ENCODE measurements at places on chromosomes 6 and 20.

GRCh38 chr6:139175389-139175948 lies 40.6 kb downstream of the HECA start:
- DNase-seq: no peak

GRCh38 chr6:138752017-138752416 lies 21.6 kb upstream of the CCDC28A start:
- no peak for DNase-seq

GRCh38 chr6:130407032-130407431 lies 41.2 kb downstream of the TMEM200A start:
- no peak for DNase-seq

DNA sequence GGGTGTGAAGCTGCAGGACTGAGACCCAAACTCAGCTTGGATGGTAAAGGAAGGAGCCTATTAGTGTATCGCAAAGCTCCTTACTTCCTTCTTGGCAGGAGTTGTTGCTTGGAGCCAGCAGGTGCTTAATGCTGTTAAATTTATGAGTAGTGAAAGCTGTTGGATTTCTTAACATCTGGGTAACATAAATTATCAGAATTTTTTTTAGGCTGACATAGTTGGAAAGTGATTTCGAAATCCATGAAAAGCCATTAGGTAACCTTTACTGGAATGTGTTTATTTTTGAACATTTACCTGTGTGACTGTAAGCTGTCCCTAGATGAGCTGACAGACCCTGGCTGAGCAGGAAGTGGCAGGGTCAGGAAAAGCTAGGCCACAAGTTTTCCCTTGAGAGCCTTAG lies 470.4 kb upstream of the SLC35B3 start:
- no peak for DNase-seq

DNA sequence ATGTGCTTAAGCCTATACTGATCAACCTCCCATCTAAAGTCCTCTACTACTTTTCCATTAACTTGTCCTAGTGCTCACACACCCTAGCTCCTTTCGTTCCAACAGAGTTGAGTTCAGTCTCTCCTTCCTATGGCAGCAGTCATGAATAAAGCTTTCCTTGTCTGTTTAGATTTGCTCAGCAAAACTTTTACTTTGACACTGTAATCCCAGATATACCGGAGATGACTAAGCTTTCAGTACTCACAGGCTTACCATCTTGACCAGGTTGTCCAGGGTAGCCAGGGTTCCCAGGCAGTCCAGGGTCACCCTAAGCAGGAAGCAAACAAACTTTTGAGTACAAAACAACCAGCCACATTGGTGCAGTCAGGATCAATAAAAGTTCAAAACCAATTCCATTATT lies 90.7 kb downstream of the COL21A1 start:
- no peak for DNase-seq

DNA sequence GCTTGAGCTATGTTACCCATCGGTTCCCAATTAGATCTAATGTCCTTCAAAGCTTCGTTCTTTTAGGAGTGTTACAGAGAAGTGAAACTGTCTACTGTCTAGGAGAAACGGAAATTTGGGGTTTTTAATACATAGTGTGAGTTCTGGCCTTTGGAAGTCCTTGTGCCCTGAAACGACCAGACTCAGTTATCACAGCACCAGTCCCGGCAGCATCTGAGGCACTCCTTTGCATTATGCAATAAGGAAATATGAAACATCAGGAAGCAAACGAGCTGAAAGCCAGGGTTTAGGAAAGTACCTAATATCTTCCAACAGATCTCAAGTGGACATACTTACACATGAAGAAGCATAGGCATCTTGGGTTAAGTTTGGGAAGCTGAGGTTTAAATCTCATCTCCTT lies 61.8 kb upstream of the ADGRF1 start:
- DNase-seq: no peak

DNA sequence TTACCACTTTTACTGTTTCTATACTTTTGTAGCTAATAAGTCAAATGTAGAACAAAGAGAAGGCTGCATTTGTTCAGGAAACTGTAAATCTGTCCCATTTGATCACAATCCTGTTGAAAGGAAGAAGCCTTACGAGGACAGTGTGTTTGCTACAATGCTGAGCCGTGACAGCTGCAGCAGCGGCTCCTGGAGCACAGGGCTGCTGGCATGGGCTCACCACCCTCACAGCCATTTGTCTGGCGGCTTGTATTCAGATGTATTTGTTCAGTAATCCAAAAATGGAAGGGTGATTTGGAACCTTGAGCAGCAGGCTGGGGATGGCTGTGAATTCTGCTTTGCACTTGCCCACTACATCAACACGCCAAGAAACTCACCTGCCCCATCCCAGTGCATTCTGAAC lies 5.7 kb downstream of the TUBB2A start:
- no peak for DNase-seq

GRCh38 chr6:45872827-45873365 lies 142.8 kb downstream of the CLIC5 start:
- no peak for DNase-seq

DNA sequence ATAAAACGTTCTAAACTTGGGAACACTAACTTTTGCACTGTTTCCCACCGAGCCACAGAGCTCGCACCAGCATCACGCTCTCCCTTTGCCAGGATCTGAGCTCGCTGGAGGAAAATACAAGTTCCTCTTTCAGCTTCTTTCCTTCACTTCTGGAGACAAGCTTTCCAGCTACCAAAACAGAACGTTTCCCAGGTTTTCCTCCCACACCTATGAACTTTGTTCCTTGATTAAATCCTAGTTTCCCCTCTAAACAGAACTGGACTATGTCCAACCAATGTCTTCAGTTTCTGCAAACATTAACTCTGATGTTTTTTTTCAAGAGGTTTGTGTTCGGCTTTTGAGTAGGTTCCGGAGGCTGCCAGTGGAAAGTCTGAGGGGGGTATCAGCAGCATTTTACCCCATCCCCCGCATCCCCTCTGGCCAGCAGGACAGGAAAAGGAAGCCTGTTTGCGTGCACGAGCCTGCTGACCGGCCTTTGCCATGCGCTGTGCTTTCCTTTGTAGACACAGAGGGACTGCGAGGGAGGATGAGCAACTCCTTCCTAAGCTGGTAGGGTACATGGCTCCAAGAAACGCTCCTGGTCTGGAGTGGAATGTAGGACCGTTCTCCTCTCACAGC lies 135.5 kb downstream of the LY86 start:
- no peak for DNase-seq

DNA sequence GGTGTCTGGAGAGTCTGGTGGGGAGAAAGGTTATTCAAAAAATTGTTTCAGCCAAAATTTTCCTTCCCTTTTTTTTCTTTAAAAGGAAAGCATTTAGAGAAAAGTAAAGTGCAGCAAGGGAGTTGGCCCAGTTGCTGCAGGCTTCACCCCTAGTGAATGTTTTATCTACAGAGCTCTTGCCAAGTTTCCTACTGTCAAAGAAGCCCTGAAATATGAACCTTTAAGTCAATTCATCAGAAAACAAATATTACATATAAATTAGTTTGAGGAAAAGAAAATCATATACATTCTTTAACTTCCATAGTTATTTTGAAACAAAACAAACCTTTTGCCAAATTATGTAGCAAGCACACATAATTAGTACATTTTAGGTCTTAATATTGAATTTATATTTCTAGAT lies 25.0 kb upstream of the HMGCLL1 start:
- DNase-seq: no peak

- no peak for DNase-seq
These were observed 41.1 kb downstream of the HNF4A start for GRCh38 chr20:44396369-44397130.

GRCh38 chr6:26121141-26122004 lies 34.1 kb downstream of the HFE start:
- no peak for DNase-seq

DNA sequence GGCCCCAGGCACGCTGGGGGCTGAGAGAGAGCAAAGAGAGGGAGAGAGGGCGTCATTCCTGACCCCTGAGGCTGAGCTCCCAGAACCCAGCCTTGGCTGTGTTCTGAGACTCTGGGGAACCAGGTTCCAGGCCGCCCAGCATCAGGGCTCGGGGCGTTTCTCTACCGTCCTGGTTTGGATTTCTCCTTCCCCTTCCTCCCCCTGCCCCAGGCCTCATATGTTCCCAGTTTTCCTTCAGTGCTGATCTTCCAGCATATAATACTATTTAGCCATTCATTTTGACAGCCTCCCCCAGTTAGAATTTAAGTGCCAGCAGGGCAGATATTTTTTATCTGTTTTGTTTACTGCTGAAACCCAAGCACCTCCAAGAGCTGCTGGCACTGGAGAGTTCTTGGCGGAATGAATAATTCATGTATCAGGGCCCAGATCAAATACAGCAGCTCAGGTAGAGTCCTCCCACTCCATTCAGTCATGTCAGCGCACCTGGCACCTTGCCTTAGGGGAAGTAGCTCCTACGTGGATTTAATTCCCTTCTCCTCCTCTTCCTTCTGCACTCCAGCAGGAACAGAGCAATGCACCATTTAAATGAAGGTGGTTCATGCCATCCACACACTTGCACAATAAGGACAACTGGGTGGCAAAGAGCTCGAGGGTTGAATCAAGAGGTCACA lies 23.4 kb upstream of the FRMD1 start:
- no peak for DNase-seq

GRCh38 chr6:18495236-18495635 lies 108.1 kb downstream of the RNF144B start:
- no peak for DNase-seq

DNA sequence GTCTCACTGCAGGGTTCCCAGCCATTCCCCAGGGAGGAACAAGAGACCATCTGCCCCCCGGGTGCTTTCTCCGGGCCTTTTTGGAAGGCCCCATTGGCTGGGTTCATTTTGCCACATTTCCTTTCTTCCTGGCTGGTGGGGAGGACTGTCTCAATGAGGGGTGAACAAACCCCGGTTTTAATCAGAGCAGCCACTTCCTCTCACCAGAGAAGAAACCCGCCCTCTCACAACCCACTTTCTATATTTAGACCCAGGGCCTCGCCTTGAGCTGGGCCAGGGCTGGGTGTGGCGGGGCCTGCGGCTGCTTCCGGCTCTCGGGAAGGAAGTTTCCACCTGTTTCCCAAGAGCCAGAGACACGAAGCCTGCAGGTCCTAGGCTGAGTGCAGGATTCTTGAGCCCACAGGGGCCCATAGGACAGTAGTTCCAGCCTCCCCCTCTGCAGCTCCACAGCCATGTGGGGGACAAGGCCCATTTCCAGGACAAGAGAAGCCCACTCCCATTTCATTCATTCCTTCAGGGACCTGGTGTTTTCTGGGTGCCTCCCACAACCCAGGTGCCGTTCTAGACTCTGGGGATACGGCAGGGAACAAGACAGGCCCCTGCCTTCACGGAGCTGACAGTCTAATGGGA lies 41.8 kb downstream of the RBM38 start:
- DNase-seq: peak; percentile 41

- DNase-seq: no peak
These were observed 421.9 kb upstream of the KHDRBS2 start for GRCh38 chr6:62707914-62708313.

DNA sequence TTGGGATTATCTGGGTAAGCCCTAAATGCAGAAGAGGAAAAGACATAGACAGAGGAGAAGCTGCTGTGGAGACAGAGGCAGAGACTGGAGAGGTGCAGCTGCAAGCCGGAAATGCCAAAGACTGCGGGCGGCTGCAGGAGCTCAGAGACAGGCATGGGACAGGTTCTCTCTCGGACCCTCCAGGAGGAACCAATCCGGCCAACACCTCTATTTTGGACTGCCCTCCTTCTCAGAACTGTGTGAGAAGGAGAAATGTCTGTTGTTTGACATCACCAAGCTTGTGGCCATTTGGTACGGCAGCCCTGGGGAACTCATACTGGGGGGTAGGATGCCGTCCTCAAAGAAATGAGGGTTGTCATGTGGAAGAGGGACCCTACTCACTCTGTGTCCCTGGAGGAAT lies 95.0 kb downstream of the DHX35 start:
- no peak for DNase-seq

- DNase-seq: no peak
These were observed 60.0 kb upstream of the TNFAIP3 start for GRCh38 chr6:137806914-137807682.

DNA sequence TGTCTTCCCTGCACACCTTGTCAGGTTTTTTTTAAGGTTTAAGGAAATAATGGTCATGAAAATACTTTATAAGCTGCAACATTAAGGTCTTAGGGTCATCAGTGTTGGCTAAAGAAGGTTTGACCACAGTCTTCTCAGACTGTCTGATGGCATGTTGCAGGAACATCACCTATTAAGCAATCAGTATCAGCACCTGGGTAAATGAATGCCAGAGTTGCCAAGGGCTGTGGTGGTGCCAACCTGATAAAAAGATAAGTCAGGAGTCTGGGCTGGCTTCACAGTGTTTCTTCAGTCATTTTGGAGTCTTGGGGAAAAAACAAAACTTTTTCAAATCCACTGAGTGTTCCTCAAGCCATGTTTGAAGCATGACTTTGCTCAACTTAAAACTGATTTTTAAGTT lies 61.5 kb upstream of the VSTM2L start:
- no peak for DNase-seq

GRCh38 chr6:31578184-31579118 lies 3.1 kb downstream of the TNF start:
- DNase-seq: no peak

GRCh38 chr6:148177589-148178233 lies 164.9 kb upstream of the SASH1 start:
- no peak for DNase-seq

- DNase-seq: no peak
These were observed 48.9 kb downstream of the PRDM1 start for GRCh38 chr6:106134906-106135634.
